Motor neuron (in vitro differentiated cells): ENCODE measurements at places on chromosomes 6 and 20. TPM values are rescaled to one million over a fixed set of nuclear protein-coding genes. Genes with fewer than 3 reads are reported as not detected.

DNA sequence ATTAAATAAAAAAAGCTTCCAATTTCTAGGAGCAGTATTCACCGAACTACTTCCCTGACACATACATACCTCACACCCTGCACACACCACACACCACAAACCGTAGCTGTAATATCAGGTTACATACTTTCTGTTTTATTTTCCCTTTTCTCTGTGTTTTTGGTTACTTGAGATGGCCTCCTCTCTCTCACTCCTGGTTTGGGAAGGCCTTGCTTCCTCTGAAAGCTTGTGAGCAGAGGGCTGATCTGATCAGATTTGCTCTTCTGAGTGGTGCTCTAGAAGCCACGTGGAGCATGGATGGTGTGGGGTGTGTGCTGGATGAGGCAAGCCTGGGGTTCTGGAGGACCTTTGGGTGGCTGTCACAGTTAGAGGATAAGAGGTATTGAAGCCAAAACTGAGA is 20.9 kb downstream of the UTRN start:
- peak; percentile 60 for ATAC-seq

SMPDL3A gene
- 3.6 and 4.2 TPM in 2 replicates for total RNA-seq

LMBRD1 gene
- total RNA-seq, result 31.7 and 32.7 TPM in 2 replicates

DNA sequence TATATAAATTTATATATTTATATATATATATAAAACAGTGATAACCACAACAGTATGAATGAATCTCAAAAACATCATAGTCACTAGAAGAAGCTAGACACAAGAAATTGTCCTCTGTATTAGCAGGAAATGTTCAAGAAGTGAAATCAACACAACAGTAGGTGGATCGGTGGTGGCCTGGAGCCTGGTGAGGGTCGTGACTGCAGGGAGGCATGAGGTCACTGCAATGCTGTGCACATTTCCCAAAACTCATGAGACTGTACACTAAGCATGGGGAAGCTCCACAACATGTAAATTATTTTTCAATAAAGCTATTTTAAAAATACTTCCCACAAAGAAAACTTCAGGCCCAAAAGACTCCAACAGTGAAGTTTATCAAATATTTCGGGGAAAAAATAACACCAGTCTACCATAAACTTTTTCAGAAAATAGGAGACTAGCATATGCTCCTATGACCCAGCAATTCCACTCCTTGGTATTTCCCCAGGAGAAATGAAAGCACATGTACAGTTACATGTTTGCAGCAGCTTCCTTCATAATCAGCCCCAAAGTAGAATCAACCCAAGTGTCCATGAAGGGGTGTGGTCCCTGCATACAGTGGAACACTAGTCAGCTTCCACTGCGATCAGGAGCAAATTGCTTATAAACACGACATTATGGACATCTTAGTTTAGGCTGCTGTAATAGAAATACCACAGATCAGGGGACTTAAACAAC is 144.2 kb downstream of the TBXT start:
- ATAC-seq, result no peak

GRCh38 chr6:143233554-143234285 is 173.0 kb downstream of the AIG1 start:
- ATAC-seq, result no peak

VWA7 gene
- total RNA-seq, result 0.79 and 2.9 TPM in 2 replicates
